GM20000 (cell line): ENCODE measurements at places on chromosomes 16 and 17.

DNA sequence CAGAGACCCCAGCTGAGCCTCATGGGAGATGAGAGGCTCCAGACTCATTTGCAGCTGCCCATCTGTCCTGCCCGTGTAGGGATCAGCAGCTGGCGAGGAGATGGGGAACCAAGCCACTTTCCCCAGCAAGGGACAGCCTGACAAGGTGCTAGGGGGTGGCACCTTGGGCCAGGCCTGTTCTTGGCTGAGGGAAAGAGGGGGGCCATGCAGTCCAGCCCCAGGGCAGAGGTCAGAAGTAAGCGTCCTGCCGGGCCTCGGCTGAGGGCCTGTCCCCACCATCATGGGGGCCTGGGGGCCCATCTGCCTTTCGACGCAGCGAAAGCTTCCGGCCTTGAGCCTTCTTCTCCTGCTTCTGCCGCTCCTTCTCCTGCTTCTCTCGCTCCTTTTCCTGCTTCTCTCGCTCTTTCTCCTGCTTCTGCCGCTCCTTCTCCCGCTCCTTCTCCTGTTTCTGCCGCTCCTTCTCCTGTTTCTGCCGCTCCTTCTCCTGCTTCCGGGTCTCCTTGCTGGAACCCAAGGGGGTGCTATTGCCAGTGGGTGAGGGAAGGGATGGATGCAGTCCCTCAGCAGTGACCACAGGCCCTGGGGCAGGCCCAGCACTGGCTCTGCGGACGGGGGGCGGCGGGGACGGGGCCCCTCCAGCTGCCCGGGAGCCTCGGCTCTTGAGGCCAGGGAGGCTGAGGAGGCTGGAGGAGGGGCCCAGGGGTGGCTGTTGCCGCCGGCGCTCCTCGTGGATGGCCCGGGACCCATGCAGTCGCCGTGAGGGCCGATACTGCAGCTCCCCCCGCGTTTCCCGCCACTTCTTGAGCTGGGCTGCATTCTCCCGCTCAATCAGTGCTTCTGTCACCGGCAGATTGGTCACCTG, 2.8 kb upstream of the CD2BP2 start:
- DNase-seq = no peak

DNA sequence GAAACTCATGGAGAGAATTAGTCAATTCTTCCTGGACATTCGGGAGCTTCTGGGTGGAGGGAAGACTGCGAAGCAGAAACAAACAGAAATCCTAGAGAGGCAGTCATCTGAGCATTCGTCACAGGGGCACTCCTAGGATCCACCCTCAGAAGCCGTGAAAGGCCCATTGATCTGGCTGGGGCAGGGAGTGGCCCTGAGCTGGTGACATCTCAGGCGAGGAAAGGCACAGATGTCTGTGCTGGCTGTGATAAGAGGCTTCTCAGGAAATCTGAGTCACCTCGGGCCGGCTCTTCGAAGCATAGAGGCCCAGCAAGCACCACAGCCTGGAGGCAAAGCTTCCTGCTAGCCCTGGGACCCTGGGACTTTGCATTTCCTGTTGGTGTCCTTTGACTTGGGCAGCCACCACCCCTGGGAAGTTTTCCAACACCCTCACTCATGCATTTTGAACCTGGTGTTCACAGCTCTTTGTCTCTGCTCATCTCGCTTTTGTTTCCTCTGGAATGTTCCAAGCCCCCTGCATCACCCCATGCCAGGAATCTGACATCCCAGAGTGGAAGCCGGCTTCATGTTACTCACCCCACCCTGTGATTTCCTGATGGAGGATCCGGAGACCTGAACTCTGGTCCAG, 23.3 kb upstream of the CDRT4 start:
- no peak for DNase-seq

DNA sequence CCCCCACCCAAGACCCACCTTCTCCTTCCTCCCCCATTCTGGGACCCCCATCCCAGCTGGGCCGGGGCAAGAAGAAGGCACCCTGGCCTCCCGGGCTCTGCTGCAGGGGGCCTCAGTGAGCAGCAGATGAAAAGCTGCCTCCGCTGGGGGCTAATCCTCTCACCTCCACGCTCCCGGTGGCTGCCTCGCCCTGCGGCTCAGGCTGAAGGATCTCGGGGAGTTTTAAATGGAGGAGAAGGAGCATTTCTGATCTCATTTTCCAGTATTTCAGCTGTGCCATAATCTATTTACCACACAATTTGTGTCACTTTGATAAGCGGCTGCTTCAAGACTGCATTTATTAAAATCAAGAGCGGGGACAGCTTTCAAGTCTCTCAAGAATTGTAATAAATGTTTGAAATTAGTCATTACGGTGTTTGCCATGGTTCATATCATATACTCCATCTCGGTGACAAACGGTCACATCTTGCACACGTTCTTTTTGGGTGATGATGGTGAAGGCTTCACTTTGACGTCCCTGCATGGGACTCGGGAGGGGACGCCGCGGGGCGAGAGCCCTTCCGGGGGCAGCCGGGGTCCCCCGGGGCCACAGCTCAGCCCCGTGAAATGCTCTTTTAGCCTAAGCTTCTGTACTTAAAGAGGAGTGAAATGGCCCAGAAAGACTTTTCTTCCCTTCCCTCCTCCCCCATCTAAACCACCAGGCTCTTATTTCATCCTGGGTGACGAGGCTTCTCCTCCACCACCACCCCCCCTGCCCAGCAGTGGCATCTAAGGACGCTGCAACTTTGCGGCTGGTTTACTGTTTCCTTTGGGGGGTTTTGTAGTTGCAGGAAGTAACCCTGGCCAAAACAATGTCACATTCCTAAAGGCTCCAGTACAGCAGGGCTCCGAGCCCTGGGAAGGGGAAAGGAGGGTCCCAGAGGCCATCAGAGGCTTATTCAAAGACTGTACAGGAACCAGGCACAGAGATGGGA, 313.1 kb upstream of the TNRC6C start:
- no peak for DNase-seq

DNA sequence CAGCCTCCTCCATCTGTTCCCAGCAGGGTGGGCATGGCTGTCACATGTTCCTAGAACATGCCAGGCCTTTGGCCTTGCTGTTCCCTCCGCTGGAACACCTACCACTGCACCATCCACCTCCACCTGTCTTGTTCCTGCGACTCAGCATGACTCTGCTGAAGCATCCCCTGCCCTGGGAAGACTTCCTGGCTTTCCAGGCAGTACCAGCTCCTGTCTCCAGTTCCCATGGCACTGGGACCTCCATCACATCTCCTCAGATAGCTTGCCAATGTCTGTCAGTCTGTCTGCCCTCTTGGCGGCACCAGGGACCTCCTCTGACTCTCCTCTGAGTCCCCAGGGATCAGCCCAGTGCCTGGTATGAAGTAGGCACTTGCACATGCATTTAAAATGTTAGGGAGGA, 15.7 kb downstream of the PDP2 start:
- DNase-seq = no peak

DNA sequence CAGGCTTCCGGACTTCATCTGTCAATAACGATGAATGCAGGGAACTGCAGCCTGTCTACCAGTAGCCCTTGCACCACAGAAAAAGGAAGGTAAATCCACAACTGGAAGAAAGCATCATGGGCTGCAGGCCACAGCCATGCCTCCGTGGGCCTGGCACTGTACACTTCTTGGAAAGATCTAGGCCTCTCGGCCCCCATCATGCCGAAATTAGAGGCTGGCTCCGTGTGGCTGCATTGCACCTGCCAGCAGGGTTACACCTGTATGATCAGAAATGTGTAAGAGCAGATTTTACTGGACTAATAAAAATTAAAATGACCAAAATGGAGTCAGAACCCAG, 52.2 kb downstream of the SDK2 start:
- DNase-seq = no peak

DNA sequence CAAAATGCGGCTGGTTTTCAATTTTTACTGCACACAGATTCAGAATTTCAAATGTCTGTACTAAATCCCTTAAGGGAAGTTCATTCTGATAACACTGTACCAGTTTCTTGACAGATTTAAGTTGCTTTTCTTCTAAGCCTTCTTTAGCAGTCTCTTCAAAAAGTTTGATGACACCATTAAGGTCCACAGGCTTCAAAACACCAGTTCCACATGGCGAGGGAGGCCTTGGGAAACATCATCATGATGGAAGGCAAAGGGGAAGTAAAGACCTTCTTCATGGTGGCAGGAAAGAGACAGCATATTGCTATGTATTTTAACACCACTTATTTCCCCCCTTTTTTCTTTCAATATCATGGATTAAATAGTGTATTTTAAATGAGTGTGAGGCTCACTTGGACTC, 24.5 kb downstream of the NLRC5 start:
- no peak for DNase-seq

- no peak for DNase-seq
Observed at GRCh38 chr17:49247944-49248343, 17.4 kb upstream of the PHOSPHO1 start.

DNA sequence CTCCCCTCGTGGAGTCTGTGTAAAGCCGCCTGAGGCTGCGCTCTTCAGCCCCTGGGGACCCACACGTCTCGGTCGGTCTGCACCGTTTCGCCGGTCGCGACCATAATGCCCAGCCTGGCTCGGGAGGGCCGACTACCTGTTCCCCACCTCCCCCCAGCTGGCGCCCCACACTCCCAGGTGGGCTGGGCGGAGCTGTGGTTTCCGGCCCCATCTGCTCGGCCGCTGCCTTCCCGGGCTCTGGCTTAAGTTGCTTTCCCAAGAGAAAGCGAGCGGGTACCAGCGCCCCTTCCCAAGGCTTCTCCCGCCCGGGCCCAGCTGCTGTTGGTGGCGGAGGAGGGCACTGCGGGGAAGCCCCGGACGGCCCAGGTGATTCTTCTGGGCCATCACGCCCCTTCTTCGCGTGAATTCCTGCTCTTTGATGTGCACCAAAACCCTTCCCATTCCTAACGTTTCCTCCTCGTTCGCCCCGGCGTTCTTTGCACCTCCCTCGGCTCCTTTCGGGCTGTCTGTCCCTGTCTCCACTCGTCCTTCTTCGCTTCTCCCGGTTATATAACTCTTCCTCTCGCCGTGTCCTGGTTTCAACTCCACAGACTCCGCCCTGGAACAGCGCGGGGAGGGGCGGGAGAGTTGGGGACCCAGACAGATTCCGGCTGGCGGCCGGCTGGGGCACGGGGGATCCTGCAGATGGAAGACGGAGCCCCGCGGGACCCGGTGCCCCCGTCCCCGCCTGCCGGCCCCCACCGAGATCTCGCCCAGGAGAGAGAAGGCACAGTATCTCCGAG, 2.0 kb downstream of the KDM6B start:
- peak; percentile 52 for DNase-seq

GRCh38 chr16:11734025-11734652, 8.5 kb downstream of the TXNDC11 start:
- DNase-seq = peak; percentile 44

- DNase-seq = no peak
Observed at GRCh38 chr17:41464682-41465081, 2.5 kb downstream of the KRT32 start.

GRCh38 chr16:29821643-29822115, 1.4 kb downstream of the MVP start:
- no peak for DNase-seq

DNA sequence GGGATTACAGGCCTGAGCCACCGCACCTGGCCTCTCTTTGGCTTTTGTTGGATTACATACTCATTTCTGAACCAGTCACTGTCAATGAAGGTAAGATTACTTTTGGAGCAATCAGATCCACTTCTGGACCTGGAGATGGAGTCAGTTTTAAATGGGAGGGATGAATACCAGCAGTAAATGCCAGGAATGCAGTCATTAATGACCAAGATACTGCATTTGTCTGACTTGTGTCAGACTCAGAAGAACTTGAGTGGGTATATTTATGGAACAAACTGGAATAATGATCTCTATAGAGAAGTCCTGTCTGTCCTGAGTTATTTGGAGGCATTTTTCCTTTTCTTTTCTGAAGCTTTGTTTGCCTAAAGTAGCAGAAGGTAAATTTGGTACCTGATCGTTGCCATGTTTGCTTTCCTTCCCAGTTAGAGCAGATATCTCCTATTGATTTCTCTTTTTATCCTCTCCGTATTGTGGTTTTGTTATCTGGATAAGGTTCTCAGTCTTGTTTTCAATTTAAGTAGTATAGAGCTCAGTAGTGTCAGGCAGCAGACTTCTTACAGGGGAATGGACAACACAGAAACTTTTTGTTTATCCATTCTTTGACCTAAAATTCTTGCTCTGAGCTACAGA, 10.7 kb downstream of the NLK start:
- no peak for DNase-seq

- DNase-seq = no peak
Observed at GRCh38 chr17:51065466-51065865, 55.2 kb downstream of the SPAG9 start.

GRCh38 chr16:54437921-54438320, 151.3 kb upstream of the IRX3 start:
- DNase-seq = no peak

- no peak for DNase-seq
Observed at GRCh38 chr17:30605027-30605426, 127.8 kb downstream of the GOSR1 start.

GRCh38 chr16:67758006-67758405, 38.9 kb upstream of the GFOD2 start:
- no peak for DNase-seq

- no peak for DNase-seq
Observed at GRCh38 chr16:51710905-51711563, 560.0 kb upstream of the SALL1 start.

- DNase-seq = peak; percentile 81
Observed at GRCh38 chr17:37744961-37745800, at the start of gene HNF1B. HNF1B (minus strand) TSS chr17:37745059; CDS start chr17:37744884, 175 bp downstream.

GRCh38 chr16:83054283-83054682, 427.5 kb downstream of the CDH13 start:
- DNase-seq = no peak

GRCh38 chr16:73669535-73670274, 621.8 kb upstream of the ZFHX3 start:
- DNase-seq = no peak

- DNase-seq = peak; percentile 65
Observed at GRCh38 chr17:63442549-63443035, 3.5 kb downstream of the CYB561 start.

DNA sequence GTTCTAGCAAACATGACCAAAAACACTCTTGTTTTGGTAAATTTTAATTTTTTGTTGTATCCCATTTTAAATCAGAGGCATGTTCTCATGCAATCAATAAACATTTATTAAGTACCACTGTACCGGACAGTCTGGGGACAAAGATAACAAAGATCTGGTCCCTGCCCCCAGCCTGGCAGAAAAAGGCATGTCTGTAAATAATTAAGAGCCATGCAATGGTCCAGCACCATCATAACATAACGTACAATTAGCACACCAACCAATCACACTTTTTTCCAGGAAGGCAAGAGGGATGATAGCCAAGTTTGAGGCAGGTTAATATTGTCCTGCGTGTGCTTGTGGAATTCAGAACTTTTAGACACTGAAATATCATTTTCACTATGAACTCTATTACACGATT, 3.5 kb downstream of the KCNJ16 start:
- no peak for DNase-seq

DNA sequence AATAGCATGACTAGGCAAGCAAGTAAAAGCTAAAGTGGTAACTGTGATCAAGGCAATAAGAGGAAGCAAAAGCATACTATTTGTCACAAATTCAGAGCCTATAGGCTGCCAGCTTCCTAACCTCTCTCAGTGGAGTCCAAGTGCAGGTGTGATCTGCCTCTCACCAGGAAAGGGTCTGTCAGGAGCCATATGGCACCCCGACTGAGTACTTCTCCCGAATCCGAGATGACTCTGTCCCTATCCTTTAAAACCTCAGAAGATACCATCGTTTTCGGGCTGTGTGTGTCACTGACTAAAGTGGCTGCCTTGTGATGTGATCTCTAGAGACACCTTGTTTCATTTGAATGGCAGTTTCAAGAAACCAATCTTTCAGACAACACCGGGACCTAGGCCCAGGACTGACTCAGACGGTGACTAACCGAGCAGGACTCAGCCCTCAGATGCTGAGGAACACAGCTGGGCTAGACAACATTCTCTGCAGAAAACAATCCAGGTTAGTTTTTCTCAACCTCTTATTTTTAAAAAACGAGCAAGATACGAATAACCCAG, 63.6 kb downstream of the SMG6 start:
- peak; percentile 67 for DNase-seq
